ENCODE measurements at places on chromosomes 2 and 18.

- no peak for DNase-seq
Observed at GRCh38 chr18:69691008-69691760, 256.5 kb downstream of the CD226 start.

GRCh38 chr2:160695402-160696086 is 201.9 kb upstream of the RBMS1 start:
- DNase-seq, result no peak

DNA sequence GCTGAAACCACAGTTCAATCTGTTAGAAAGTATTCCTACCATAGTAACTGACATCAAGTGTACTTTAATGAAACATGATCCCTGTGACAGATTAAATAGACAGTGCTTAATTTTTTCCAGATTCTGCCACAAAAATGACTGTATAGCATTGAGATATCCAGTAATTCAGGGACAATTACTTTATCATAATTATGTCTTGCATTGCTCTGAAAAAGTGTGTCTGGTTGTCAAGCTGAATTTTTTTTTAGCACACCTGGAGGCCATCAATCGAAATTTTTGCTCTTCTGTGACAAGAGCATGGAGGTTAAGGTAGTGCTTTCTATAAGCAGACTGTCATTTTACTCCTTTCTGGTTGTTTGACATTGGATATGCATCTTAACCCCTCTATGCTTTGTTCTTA is 1083.8 kb upstream of the NRXN1 start:
- no peak for DNase-seq

DNA sequence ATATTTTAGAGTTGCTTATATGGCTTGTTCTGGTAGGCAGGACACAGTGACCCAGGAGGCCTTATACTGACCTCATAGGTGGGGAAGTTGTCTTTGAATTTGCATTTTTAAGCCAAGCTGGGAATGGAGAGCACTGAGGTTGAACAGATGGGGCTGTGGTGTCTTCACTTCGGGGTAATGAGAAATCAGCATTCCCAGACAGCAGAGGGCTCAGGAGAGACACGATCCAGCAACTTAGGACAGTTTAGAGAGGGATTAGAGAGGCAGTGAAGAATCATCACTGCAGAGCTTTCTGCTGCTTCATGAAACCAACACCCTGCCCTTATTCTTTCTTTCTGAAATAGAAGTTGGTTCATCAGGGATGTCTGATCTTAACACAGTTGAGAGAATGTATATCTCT is 202.4 kb downstream of the TDRD15 start:
- no peak for DNase-seq

DNA sequence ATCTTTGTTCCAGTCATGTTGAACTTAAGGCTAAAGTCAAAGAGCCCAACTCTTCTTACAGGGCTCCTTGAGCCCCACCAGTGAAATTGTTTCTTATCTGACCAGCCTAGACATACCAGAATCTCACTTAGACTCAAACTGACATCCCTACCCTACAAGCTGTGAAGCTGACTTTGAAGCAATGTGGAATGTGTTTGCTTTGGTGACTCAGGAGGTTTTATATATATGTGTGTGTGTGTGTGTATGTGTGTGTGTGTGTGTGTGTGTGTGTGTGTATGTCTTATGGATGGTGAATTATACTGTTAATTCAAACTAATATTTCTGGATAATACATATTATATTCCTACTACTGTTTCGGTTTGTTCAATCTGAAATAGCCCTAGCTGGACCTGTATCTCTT is 67.3 kb downstream of the CAMKMT start:
- DNase-seq, result no peak

DNA sequence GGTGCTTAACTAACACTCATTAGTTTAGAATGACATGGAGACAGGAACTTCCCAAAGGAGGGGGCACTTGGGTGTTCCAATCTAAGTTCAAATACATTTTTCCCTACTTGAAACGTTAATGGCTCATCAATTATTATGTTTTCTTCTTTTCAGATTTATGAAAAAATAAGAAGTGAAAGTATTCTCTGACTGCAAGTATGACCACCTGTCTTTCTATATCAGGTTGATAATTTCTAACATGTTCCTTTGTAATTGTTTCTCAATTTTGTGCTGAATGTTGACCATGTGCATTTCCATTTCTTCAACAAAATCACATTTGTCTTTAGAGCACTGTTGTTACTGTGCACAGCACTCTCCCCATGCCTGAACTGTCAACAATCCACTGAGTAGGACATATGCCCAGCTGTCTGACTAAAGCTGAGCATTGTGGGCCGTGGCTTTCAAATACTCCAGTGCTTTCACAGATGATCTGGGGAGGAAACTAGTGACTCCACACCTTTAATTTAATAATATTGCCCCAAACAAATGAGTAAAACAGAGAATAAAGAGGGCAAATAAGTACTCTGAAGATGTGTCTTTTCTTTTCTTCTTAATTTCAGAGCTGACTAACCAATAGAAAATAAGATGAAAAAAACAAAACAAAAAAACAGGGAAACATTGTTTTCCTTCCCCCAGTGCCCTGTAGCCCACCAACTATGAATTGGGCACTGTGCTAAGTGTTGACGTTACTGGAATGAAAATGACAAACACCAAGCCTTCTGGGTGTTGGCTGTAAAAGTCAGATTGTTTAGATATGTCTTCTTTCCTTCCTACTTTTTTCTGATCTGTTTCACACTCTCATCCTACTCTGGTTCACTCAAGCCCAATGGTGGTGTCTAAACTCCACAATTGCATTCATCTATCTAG is 16.0 kb downstream of the LANCL1 start:
- no peak for DNase-seq

GRCh38 chr2:172481507-172482262 is 54.3 kb downstream of the ITGA6 start:
- no peak for DNase-seq

DNA sequence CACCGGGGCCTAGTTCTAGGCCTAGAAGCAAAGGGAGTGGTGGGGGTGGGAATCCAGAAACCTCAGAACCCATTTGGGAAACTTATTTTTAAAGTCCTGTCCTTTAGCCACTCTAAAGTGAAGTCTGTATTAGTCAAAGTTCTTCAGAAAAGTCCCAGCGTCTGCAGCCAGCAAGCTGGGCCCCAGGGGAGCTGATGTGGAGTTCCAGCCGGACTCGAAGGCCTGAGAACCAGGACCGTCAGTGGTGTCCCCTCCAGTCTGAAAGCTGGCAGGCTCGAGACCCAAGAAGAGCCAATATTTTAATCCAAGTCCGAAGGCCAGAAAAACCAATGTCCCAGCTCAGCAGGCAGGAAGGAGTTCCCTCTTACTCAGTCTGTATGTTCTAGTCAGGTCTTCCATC is 32.4 kb downstream of the ID2 start:
- DNase-seq, result no peak

DNA sequence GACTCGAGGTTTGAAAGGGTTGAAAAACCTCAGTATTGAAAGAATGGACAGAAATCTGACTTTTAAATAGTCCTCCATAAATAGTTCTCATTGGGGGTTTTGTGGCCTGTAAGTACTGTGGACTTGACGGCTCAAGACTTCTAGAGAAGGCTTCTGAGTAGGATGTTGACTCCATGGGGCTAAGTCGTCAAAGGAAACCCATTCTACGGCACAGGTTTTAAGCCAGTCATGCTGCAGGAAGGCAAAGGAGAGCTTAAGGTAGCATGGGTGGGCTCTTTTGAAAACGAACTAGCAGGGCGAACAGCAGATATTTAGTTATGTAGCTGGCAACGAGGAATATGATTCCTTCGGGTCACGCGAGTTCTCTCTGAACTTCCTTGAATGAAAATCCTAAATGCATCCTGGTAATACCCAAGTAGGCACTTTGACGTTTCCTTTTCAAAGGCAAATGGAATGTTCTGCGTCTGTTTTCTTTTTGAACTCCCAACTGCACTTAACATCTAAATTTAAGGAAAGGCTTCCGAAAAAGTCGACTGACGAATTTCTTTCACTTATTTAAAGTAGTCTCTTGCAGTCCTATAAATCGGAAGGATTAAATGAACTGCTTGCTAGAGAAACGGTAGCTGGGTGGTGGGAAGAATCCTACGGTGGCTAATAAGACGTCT is 1.1 kb upstream of the NEDD4L start:
- no peak for DNase-seq

- DNase-seq, result no peak
Observed at GRCh38 chr2:186518945-186519344, 32.9 kb downstream of the ZC3H15 start.

DNA sequence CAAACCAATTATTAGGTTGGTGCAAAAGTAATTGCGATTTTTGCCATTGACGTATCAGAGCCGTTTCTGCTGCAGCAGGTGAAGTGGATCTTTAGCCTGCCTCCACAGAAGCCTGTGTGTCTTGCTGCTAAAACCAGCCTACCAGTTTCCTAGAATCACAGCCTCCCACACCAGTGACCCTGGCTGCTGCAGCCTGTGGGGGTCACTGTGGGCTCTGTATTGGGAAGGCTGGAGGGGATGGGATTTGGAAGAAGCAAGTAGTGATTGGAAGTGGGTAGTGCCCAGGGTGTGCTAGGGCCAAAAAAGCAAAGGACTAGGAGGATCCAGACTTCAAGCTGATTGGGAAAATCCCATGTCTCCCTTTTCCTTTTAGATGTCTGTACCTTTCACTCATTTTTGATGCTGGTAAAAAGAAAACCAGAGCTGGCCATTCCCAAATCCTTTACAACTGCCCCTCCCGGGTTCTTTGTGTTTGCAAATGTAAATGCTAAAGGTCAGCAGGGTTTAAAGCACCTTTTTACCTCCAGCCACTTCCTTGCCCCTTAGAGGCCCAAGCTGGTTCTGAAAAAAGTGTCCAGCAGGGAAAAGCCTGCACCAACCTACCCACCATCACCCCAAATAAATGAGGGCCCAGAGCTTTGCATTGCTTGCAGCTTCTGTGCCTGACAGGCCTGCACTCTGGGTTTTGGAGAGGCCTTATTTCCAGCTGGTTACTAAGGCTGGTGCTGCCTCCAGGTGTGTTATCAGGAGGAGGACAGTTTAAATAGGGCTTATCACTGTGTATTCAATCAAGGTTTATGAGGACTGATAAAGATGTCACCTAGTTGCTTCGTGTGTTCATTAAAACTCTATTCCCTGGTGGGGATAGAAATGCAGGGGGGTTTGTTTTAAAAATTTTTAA is 172.0 kb downstream of the MIB1 start:
- no peak for DNase-seq

DNA sequence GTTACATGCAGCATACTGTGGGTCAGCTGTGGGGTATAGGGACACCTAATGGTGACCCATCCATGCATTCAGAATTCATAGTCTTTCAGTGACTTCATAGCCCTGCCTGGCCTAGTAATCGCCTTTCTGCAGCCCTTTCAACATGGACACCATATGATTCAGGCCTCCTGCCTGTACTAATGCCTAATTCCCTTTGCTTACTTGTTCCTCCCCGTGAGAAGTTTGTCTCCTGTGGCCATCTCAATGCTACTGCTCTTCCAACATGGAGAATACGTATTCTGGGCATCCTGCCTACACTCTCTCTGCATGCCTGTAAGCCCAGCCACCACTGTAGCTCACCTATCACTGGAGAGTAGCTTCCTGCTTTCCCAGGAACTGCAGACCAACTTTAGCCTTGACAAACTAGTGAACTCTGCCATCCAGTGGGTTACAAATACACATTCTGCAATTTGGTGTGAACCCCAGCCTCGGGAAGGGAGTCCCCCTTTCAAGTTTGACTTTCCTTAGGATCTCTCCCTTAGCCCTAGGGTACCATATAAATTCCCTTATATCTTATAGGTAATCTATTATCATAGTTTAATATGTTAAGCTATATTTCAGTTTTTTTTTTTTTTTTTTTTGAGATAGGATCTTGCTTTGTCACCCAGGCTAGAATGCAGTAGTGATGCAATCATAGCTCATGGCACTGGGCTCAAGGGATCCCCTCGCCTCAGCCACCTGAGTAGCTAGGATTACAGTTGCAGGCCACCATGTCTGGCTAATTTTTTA is 22.3 kb downstream of the M1AP start:
- DNase-seq, result no peak

DNA sequence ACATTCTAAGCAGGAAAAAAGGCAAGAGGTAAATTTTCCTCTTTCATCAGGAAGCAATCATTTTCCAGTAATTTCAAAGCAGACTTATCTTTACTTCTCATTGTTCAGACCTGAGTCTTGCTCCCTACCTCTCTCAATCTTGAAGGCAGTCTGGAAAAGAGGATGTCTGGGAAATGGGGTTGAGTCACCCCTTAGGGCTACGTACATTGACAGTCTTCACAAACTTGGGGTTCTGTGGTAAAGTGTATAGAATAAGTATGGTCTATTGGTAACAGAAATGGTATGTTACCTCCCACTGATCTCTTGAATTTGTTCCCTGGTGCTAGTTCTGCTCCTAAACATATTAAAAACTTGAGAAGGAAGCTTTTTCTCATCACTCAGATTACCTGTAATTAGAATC is 361.3 kb downstream of the SS18 start:
- no peak for DNase-seq

- DNase-seq, result no peak
Observed at GRCh38 chr2:102291319-102292075, 19.9 kb upstream of the IL1RL1 start.

GRCh38 chr2:176148751-176149421 is 2.5 kb upstream of the HOXD4 start:
- DNase-seq, result no peak

- no peak for DNase-seq
Observed at GRCh38 chr2:144975881-144976280, 456.0 kb upstream of the ZEB2 start.

- no peak for DNase-seq
Observed at GRCh38 chr2:109318150-109318948, 189.3 kb downstream of the SH3RF3 start.

- no peak for DNase-seq
Observed at GRCh38 chr2:232263295-232263694, 115.3 kb upstream of the ALPP start.

GRCh38 chr18:80009661-80010550 is 21.5 kb upstream of the TXNL4A start:
- no peak for DNase-seq

- DNase-seq, result no peak
Observed at GRCh38 chr18:30925795-30926194, 116.7 kb downstream of the DSC3 start.

GRCh38 chr2:86522711-86523110 is 40.5 kb downstream of the CHMP3 start:
- no peak for DNase-seq

DNA sequence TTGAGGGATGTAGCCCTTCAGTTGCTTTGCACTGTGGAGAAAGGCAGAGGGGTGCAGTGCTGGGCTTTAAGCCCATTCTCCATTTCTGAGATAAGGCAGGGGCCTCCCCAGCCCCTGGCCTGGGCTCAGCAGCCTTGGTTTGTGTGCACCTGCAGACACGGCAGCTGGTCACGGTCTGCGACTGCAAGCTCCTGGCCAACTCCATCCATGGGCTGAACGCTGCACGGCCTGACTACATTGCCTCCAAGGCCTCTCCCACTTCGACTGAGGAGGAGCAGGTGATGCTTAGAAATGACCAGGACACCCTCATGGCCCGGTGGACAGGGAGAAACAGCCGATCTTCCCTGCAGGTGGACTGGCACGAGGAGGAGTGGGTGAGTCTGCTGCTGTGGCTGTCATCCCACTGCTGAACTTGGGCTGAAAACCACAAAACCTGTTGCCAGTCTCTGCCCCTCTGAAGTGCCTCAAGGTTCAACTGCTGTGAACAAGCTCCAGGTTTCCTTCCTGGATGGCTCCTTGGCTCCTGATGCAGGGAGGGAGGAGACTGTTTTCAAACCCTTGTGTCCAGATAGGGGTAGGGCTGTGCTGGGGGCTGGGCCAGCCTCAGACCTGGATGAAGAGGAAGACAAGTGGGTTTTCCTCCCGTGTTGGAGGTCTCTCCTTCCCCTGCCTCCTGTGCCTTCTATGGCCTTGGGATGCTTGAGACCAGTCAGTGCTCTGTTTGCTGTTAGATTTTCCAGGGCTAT is 54.0 kb downstream of the COA5 start:
- no peak for DNase-seq

- DNase-seq, result no peak
Observed at GRCh38 chr18:56910967-56911366, 235.9 kb upstream of the BOD1L2 start.

- DNase-seq, result no peak
Observed at GRCh38 chr2:65053199-65053598, 3.0 kb upstream of the CEP68 start.

Data from stimulated activated CD4-positive, alpha-beta T cell treated with anti-CD3 and anti-CD28 coated beads, Interleukin-4, amount 100 ng/mL, for 24 hours (primary cell).